ENCODE measurements at places on chromosomes 13 and 19. TPM values are rescaled to one million over a fixed set of nuclear protein-coding genes. Genes with fewer than 3 reads are reported as not detected.

The UBE2L5 gene
- total RNA-seq = not detected

DNA sequence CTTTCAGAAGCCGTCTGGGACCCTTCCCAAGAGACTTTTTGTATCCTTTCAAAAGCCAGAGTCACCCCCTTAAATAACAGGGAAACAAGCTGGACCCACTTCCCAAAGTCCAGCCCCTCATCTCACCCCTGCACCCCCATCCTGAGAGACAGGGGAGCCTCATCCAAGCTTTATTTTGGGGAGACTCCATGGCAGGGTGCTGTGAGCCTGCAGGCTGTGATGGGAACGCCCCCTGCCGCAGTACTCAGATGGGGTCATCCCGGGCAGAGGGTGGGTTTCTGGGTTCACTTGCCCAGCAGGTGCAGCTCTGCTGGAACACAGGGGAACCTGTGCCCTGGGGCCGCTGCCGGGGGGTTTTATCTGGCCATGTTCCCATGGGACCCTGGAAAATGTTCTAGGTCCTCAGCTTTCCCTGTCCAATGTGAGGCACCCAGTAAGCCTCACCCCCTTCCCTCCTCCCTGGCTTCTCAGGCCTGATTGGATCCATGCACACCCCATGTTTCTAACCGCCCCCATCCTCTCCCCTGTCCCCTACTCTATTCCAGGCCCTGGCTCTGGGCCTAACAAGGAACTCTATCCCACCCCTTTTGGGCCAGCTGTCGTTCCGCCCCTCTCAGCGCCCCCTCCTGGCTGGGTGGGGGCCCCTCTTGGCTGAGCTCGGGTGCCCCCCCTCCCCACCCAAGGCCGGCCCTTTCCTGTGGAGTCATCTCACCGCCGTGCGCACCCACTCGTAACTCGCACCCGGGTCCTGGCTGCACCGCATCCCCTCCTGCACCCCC, 1.0 kb downstream of the HIF3A start:
- DNase-seq = peak; percentile 37

DNA sequence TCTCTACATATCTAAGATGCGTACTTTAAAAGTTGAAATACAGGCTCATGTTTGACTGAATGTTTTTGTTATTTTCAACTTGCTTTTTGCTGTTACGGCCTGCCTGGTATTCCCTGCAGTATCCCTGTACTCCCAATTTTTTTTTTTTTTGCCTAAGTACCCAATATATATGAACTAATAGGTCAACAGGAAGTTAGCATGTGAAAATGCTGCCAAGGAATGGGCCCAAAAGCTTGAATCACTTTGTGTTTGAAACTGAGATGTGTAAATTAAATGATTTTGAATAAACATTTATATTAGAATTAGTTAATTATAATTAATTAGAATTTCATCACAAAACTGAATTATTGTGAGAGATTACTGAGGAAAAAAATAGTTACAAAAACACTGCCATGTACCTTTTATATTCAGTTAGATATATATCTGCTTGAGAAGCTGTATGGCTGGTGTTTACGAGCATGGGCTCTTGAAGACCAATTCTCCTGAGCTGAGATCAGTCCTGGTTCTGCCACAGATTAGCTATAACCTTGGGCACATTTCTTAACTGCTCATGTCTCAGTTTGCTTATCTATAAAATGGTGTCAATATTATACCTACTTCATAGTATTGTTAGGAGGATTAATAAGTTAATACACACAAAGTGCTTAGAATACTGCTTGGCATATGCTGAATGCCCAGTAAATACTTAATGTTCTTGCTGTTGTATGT, 16.0 kb downstream of the TDRD3 start:
- no peak for DNase-seq

DNA sequence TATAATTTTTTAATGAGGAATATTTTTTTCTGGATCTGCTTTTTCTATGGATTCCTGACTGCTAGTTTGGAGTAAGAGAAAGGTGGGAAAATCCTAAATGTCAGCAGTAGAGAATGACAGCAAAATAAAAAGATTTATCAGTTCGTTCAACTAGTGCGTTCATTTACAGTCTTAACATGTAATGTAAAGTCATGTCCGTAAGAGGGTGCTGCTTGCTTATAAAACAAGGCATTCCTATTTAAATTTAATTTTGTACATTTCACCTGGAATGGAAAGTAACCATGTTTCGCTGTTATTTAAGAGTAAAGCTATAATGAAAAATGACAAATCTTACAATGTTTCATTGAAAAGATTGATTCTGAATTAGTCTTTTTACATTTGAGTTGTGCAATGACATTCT, 76.6 kb downstream of the ZMYM2 start:
- no peak for DNase-seq
